Muscle of back (tissue), 13 donors: ENCODE measurements at places on chromosomes 1 and 21. TPM values are rescaled to one million over a fixed set of nuclear protein-coding genes. Genes with fewer than 3 reads are reported as not detected.

GRCh38 chr1:147673406-147673805, 3.1 kb upstream of the ACP6 start:
- no peak for DNase-seq

DNA sequence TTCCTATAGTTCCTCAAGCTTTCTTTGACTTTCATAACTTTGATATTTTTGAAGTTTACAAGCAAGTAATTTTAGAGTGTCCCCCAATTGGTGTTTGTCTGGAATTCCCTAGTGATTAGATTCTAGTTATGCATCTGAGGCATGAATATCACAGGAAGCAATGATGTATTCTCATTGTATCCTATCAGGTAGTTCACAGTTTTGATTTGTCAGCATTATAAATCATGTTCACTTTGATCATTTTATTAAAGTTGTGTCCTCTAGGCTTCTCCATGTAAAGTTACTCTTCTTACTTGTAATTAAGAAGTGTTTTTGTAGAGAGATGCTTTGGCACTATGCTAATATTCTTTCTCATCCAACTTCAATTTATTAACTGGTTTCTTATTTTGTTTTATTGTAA, 53.0 kb downstream of the TYW3 start:
- no peak for DNase-seq

DNA sequence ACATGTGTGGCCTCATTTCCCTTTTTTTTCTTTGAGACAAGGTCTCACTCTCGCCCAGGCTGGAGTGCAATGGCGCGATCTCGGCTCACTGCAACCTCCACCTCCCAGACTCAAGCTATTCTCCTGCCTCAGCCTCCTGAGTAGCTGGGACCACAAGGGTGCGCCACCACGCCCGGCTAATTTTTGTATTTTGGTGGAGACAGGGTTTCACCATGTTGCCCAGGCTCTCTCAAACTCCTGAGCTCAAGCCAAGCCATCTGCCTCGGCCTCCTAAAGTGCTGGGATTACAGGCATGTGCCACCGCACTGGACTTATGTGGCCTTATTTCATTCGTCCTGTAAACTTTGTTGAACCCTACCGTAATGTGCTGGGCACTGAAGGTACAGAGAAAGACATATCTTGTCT, 569 bp upstream of the WARS2 start:
- DNase-seq = peak; percentile 54

DNA sequence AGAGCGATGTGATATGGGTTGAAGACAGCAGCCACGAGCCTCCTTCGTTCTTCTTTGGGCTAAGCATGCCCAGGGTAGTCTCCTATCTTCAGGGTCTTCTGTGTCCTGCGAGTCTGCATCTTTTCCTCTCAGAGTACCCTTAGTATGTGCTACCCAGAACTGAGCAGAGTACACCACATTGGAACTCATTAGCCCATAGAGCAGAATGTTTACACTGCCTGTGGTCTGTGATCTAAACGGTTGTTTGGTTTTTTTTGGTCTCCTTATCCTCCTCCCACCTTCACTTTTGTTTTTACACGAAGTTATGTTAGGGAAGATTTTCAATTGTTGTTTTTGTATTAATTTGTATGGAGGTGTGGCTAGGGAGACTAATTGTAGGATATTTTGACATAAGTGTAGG, 126.4 kb downstream of the NEK7 start:
- no peak for DNase-seq

- DNase-seq = no peak
Observed at GRCh38 chr1:66206563-66207144, 327.3 kb upstream of the SGIP1 start.

- DNase-seq = no peak
Observed at GRCh38 chr1:239308701-239309333, 77.6 kb upstream of the CHRM3 start.

GRCh38 chr1:172779491-172779890, 120.6 kb downstream of the FASLG start:
- no peak for DNase-seq

DNA sequence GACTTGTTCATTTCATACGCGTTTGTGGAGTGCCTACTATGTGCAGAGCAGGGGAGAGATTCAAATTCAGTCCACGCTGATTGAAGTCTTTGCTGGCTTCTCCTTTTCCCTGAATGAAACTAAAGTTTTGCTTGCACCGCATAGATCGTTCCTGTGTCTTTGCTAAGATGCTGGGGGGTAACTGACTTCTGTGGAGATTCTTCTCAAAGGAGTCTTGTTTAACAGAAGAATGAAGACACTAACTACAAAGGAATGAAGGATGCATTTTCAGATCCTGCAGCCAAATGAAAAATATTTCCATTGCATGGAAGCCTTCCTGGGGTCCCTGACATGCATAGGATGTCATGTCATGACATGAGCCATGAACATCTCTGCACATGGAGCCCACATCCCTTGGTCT, 26.9 kb upstream of the H6PD start:
- no peak for DNase-seq

GRCh38 chr21:44299085-44299457, 782 bp upstream of the PFKL start:
- no peak for DNase-seq

- no peak for DNase-seq
Observed at GRCh38 chr1:37559080-37559479, 2.3 kb downstream of the DNALI1 start.

DNA sequence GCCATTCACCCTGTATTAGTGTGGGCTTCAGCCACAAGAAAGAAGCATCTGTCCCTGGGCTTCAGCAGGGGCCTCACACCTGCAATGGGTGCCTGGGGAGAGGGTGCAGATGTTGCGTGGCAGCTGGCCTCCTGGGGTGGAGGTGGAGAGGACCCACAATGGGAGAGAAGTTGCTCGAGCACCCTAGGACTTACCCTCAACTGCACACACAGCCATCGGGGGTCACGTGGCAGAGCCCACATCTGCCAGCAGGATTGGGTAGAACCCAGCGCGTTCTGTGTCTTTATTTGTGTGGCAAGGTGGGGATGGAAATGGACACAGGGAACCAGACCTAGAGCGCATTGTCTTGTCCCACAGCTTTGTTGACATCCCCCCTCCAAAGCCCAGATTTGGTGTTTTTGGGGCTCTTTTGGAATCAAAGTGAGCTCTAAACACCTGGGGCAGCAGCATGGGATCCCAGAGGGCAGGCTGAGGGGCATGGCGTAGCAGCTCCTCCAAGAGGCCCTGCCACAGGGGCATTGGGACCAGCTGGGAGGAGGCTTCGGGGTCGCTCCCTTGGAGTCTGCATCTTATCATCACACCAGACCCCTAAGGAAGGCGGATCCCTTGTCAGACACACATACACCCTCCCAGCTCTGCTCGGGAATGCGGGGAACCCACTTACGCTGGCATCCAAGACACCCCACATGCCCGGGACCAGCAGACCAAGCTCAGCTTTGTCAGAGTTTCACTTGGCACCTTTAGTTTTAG, 5.1 kb downstream of the ABCG1 start:
- DNase-seq = no peak

GRCh38 chr1:80282536-80282935, 1276.0 kb upstream of the ADGRL4 start:
- peak; percentile 27 for DNase-seq

- DNase-seq = no peak
Observed at GRCh38 chr21:36236052-36236730, 79.6 kb downstream of the DOP1B start.

DNA sequence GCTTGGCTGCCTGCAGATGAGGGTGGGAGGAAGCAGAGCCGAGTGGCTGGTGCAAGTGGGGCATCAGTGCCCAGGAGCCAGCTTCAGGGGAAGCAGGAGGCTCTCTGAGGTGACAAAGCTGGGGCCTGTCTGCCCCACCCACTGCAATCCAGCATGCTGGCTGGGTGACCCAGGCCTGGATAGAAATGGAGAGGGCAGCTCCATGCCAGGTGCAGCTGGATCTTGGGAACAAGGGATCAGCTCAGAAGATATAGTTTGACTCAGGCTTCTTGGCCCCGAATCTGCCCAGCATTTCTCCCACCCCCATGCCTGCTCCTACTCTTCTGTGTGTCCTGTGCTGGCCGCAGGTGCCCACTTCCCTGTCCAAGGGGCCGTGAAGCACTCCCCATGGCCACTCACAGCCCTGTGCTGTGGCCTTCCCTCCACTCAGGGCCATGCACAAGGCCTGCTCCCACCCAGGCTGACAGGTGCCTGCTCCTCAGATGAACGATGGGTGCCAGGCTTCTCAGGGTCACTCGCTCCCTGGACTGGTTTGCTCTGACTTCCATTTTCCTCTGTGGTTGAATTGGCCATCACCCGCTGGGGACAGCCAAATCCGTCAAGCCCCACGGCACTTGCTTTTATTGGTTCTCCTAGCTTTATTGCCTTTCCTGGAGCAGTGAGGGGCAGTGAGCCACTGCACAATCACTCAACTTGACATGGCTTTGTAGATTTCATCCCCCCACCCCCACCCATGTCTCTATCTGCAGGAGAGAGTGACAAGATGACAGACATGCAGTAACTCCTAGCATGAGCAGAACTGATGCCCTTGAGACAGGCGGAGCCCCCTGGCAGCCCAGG, 174.8 kb upstream of the VAMP3 start:
- no peak for DNase-seq

Gene KCNJ9
- polyA plus RNA-seq = 0.13 TPM

Gene VHLL
- polyA plus RNA-seq = not detected

Gene KRTAP11-1
- not detected for polyA plus RNA-seq

Gene OXCT2
- 0.15 TPM for polyA plus RNA-seq

Gene USP33
- polyA plus RNA-seq = 29.9 TPM

Gene OR2L13
- not detected for polyA plus RNA-seq

Gene CFHR3
- polyA plus RNA-seq = 1.4 TPM
